Activated T-helper 1 cell treated with Interleukin-2 at 50 U/mL for 16 hours (primary cell): ENCODE measurements at places on chromosomes 5 and 9.
A peak's percentile ranks its signal among the peaks of the same experiment; 100 is the strongest.

- no peak for DNase-seq
Measured at GRCh38 chr5:154858972-154859871, 795 bp downstream of the CNOT8 start.

GRCh38 chr5:154520861-154521453 lies 42.9 kb upstream of the HAND1 start:
- DNase-seq = no peak

GRCh38 chr9:131282688-131283422 lies 6.5 kb upstream of the FAM78A start:
- no peak for DNase-seq

GRCh38 chr5:149636191-149636860 lies 55.0 kb downstream of the ARHGEF37 start:
- DNase-seq = no peak

- DNase-seq = peak; percentile 22
Measured at GRCh38 chr5:158812408-158812807, 287.3 kb downstream of the EBF1 start.

GRCh38 chr9:129131300-129132145 lies 20.3 kb downstream of the PTPA start:
- peak; percentile 69 for DNase-seq

GRCh38 chr5:180083529-180084060 lies 12.0 kb upstream of the RNF130 start:
- no peak for DNase-seq
